ENCODE measurements at places on chromosomes 6 and 20.

DNA sequence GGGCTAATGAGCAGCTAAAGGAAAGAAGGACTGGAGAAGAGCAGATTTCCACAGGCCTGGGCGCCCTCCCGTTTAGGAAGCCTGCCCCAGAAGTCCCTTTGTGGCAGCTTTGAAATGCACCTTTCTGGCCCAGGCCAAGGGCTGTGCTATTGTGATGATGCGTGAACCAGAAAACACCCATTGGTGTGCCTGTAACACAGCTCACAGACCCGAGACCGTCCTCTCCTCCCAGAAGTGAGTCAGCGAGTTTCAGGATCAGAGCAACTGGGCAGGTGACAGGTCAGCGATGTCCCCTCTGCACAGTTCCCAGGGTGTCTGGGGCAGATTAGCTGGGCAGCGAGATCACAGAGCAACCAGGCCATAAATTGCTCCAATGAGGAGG, 71.9 kb upstream of the SULF2 start:
- no peak for DNase-seq

DNA sequence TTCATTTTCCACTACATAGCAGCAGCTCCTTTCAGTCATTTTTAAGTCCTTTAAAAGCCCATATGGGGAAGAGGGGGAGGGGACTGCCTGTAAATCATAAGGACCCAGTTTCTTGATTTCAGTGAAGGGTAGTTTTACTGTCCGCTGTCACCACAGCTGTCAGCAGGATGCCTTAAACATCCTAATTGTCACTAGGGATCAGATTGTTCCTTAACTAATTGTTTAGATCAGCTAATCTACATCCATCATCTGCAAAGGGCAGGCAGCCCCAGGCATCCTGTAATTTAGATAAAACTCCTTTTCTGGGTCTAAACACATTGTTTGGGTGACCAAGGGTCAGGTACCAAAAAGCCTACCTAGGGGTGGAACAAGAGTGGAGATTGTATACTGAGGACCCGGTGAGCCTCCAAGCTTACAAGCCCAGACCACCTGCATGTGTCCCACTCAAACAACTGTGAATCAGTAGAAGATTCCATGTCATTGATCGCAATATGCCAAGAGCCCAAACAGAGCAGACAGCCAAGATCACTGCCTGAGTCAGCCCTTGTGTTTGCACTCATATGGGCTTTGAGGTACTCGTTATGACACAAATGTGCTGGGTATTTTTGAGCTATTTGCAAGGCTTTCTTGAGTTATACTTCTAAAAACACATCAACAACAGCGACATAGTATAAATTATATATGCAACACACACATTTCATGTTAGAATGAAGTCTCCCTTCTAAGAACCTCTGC, 198.7 kb upstream of the CEP162 start:
- DNase-seq: no peak

GRCh38 chr6:27777614-27778355, 134.4 kb downstream of the OR2B2 start:
- no peak for DNase-seq

DNA sequence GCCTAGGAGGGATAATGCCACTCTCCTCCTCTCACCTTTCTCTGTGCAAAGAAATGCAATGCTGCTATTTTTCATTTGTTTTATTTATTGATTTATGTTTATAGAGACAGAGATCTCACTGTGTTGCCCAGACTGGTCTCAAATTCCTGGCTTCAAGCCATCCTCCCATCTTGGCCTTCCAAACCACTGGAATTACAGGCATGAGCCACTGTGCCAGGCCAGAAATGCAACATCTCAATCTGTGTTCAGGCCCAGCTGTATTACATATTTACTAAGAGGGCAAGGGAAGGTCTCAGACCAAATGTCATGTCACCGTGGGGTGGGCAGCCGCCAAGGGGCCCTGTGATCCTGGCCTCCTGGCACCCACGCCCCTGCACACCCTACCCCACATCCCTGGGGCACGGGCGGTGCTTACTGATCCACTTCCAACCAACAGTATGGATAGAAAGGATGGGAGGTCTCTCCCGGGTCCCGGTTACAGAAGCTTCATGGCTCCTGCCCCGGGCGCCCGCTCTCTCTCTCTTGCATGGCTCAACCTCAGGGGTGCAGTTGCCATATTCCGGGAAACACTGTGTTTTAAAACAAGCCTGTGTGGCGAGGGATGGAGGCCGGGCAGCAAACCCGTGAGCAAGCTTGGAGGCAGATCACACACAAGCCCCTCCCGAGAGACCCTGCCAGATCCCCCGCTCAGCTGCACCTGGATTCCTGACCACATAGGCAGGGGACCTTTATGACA, 111.8 kb downstream of the AGPAT4 start:
- no peak for DNase-seq

DNA sequence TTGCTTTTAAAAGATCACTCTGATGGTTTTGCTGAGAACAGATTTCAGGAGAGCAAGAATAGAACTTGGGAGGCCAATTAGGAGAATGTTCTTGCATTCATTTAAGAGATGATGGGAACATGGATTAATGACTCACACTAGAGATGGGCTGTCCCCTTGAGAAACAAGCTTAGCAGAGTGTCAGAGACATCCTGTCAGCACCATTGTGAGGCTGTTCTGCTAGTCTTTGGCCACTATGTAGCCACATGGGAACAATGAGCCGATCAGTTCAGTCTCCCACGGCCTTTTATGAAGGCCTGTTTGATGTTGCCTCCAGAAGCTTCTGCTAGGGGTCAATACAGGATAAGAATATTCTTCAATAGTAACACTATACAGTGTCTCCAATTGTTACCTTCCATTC, 113.0 kb upstream of the EYA4 start:
- no peak for DNase-seq

DNA sequence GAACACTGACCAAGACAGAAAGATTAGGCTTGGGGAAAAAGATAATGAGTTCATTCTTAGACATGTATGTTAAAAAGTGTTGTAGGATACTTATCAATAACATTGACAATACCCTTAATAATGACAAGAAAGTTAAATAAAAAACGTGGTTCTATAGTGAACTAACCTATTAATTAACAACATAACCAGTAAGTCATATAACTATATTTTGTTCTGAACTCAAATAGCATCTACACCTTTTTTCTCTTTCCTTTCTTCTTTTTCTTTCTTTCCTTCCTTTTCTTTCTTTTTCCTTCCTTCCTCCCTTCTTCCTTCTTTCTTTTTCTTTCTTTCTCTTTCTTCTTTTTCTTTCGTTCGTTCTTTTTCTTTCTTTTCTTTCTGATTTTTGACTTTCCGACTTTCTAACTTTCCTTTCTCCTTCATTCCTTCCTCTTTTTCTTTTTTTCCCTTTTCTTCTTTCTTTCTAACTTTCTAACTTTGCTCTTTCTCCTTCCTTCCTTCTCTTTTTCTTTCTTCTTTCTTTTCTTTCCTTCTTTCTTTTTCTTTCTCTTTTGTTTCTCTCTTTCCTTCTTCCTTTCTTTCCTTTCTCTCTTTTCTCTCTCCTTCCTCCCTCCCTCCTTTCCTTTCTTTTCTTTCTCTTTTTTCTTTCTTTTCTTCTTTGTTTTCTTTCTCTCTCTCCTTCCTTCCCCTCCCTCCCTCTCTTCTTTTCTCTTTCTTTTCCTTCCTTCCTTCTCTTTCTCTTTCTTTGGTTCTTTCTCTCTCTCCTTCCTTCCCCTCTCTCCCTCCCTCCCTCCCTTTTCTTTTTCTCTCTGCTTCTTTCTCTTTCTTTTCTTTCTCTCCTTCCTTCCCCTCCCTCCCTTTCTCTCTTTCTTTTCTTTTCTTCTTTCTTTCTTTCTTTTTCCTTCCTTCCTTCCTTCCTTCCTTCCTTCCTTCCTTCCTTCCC, 24.6 kb downstream of the PRSS35 start:
- DNase-seq: no peak

- DNase-seq: no peak
Observed at GRCh38 chr20:62321975-62322374, 19.2 kb downstream of the ADRM1 start.

DNA sequence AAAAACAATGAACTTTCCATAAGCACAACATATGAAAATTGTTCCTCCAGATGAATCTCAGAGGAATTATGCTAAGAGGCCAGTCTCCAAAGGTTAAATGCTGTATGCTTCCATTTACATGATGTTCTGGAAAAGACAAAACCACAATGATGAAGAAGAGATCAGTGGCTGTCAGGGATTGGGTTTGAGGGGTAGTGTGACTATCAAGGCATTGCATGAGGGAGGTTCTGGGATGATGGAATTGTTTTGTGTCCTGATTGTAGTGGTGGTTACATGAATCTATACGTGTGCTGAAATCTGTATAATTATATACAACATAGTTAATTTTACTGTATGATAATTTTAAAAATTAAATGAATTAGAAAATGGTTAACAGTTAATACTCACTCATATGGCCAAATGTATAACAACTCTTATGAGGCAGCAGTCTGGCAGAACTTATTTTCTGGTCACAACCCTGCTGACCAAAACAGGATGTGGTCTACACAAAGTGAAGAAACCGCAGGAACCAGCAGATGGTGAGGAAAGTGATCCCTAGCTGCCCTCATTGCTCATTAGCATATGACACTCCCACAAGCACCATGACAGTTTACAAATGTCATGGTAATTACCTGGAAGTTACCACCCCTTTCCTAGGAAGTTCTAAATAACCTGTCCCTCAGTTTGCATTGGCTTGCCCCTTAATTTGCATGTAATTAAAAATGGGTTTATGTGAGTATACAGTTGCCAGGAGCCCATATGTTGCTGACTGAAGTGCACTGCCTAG, 31.9 kb downstream of the NSFL1C start:
- no peak for DNase-seq

DNA sequence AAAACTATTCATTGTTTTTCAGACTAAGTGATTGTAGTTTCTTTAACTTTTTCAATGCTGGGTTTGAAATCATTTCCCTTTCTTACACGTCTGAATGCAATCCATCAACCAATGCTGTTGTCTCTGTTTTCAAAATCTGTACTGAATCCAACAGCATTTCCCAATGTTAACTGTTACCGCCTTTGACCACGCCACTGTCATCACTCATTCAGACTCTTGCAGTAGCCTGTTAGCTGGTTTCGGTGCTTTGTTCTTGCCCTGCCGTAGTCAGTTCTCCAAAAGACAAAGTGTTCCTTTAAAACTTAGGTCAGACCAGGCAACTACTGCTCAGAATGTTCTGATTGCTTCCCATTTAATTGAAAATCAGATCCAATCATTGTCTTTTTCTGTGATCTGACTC, 131.3 kb downstream of the PLCB4 start:
- DNase-seq: no peak

DNA sequence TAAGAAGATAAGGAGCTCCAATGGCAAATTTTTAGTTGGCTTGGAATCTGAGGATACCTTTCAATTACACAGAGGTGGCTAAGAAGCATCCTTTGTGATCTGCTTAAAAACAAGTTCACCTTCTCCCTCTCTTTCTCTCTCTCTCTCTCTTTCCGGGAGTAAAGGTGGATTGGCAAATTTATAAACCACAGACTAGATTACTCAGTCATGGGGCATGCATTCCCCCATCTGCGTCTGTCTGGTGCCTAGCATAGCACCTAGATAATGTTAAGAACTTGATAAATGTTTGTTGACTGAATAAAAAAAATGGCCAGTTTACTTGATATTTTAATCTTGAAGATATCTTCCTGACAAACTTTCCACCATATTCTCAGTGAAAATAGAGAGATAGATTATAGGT, 312.3 kb downstream of the CDC5L start:
- DNase-seq: no peak

DNA sequence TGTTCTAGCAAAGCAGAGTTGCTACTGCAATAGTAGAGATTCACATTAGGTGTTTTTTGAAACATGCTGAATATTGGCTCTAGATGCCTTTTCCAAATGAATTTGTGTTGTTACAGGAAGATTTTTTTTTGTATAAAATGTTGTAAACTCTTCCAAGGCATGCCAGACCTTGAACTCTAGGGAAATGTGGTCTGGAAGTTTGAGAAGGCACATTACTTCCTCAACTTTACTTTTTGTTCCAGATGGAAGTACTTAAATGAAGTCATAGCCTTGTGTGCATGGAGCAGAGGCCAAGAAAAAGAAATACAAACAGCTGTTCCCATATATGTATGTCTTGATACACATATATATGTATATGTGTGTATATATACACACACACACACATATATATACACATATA, 585.7 kb upstream of the MARCKS start:
- no peak for DNase-seq

Measured in thoracic aorta (tissue), 2 donors.